ENCODE measurements at places on chromosomes 7 and 10.
A peak's percentile ranks its signal among the peaks of the same experiment; 100 is the strongest.

DNA sequence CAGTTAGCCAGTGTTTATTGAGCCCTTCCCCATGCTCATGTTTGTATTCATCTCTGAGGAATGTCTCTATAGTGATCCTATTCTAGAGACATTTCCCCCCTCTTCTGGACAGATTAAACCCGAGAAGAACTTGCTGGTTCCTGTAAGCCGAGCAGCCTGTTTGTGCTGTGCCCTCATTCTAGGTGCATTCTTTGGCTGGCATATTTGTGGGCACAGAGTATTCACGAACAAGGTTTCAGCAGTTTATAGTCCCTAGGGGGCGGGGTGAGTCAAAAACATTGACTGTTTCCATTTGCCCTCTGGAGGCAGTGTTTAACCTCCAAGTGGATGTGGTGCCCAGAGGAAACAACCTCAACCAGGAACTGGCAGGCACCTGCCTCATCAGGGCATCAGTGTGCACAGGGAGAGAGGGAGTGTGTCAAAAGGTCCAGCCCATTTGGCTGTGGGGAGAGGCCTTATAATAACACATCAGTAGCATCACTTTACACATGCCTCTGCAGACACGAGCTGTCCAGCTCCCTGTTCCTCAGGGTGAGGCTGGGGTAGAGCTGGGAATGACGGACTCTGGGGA, 273.3 kb upstream of the LRGUK start:
- DNase-seq, result no peak

GRCh38 chr10:8830876-8831275, 776.4 kb downstream of the GATA3 start:
- DNase-seq, result peak; percentile 22

- DNase-seq, result no peak
These were observed 458 bp downstream of the COX15 start for GRCh38 chr10:99731306-99732032.

DNA sequence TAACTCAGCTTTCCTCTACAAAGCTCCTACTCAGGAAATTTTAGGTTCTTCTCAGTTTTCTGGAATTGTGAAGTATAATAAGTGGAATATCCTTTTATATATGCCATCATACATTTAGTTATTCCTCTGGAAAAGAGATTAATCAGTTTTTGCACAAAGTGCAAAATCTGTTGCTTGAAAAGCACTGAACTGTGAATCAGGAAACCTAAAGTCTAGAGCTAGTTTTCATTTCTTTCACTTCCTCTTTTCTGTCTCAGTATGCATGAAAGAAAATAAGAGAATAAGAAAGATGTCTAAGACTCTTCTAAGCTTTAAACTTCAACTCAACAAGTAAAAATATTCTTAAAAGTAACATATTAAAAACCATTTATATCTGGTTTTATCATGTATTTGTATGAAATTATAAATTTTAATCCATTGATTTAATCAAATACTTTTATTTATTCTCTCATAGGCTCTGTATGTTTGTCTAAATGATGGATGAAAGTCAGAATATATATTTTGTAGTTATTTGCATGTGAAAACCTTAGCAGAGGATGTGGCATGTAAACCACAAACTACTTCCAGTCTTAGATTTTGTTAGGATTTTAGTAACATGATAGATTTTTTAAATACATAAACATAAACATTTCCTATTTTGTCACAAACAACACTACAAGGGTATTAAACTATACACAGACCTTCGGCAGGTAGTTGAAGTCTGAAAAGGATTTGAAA, 1073.0 kb downstream of the XPNPEP1 start:
- no peak for DNase-seq

DNA sequence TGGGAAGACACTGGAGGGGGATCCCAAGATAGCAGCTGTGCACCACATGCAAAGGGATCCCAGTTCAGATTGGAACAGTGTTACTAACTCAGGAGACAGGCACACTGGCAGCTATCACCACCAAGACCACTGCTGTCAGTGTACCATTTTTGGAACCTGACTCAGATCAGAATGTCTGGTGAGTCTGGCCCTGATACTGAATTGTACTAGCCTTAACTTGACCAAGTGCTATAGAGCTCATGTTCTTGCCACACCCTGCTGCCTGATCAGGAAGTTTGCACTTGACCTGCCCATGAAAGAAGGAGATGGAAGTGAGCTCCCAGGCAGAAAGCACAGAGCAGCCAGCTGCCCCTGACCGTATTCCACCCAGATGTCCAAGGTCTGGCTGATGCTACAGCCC, 4.8 kb upstream of the PRRT4 start:
- DNase-seq, result no peak

DNA sequence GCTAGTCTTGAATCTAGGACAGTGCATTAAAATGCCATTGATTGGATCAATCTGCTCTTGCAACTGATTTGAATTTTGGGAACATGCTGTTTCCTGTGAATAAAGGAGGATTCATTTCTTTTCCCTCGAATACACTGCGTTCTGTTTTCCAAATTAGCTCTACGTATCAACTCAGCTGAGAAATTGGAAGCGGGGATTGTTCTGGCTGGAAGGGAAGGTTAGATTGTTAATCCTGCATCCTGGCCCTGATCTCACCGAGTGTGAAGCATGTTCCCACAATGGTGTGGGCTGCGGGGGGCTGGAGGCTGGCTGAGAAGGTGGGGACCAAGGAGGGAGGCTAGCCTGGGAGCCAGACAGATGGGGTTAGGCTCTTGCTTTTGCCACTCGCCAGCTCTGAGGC, 17.6 kb downstream of the HTRA1 start:
- no peak for DNase-seq

DNA sequence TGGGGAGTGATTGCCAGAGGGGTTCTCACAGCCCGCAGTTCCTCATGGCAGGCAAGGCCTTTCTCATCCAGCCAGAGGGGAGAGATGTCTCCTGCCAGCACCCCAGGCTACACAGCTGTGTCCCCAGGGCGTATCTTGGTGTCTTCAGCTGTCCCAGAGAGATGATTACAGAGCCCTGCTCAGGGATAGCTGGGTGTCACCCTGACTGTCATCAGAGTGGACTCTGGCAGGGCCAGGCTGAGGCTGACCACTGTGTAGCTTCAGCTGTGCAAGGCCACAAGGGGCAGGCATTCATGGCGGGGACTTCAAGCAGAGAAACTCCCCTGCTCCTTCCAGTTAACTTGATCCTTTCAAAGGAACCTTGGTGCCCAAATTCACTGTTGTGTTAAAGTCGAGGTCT, 124.2 kb downstream of the RGS10 start:
- DNase-seq, result no peak

DNA sequence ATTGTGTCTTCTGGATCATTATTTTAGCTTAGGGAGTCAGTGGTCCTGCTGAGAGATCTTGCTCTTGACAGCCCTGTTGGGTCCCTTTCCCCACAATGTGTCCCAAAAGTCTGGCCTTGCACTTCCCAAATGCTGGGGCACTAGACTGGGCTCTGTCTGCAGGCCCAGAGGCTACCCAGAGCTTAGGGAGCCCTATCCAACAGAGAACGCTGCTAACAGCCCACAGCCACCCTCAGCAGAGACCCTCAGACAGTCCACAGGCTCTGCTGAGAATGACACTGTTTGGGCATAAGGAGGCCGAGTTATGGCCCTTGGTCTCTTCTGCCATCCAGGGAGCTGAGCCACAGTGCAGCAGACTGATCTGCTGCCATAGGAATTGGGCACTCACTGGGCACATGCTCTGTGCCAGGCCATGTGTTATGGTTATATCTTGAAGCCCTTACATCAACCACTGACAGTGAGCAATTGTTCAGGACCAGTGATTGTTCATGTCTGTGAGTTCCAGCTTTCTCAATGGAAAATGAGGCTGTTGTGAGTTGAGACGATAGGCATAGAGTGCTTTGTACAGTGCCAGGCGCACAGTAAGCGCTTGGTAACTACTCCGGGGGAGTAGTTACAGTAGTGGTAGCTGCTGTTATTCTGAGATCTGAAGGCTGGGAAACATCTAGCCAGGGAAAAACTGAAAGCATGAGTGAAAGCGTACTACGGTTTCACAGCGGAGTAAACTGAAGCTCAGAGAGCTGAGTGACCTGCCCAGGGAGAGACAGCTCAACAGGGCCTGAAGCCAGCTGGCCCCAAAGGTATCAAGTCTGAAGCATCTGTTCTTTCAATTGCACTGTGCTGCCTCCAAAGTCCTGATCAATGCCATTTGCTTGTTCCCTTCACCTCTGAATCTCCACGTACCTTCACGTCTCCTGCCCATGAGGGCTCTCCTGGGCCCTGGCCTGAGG, 77.6 kb upstream of the PRLHR start:
- DNase-seq, result no peak

DNA sequence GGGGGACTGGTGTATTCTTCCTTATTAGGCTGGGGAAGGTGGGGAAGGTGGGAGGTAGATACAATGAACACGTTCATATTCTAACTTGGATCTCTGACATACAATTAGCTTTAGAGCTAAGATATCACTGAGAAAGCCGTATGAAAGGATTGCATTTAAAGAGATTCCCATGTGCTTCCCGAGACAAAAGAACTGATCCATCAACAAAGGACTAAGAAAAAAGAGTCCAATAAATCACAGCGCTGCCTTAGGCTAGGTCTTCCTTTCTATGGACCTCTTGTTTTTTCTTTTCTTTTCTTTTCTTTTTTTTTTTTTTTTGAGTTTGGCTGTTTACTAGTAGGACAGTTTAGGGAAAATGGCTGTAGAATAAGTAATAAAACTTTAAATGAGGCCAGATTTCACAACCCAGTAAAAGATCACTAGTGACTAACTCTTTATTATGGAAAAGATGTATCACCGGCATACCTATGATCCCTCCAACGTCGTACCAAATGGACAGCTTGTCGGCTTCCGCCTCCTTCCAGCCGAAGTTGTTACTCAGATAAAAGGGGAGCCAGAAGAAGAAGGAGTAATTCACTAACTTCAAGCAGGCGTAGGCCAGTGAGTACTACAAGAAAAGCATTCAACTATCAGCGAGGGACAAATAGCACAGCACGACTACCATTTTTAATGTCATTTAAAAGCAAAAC, 50.0 kb downstream of the SLC37A3 start:
- DNase-seq, result no peak

DNA sequence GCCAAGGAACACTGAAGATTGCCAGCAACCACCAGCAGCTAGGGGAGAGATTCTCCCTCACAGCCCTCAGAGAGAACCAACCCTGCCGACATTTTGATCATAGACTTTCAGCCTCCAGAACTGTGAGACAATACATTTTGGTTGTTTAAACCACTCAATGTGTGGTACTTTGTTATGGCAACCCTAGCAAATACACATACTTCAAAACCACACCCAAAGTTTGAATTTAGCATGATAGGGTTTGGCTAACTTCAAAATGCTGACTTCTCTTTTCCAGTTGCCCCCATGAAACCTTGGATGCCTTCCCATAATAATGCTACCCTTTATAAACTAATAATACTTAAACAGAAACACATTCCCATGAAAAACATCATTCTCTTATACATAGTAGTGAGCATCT, 149.8 kb downstream of the DGKI start:
- no peak for DNase-seq

DNA sequence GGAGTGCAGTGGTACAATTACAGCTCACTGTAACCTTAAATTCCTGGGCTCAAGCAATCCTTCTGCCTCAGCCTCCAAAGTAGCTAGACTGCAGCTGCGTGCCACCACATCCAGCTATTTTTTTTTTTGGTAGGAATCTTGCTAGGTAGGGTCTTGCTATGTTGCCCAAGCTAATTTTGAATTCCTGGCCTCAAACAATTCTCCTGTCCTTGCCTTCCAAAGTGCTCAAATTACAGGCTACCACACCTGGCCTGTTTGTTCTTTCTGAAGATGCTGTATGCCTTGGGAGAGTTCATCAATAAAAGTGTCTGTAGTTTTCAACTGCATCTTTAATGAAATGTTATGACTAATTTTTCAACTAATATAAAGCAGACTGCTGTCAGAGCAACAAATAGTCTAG, 452 bp downstream of the SAMD9 start:
- no peak for DNase-seq

DNA sequence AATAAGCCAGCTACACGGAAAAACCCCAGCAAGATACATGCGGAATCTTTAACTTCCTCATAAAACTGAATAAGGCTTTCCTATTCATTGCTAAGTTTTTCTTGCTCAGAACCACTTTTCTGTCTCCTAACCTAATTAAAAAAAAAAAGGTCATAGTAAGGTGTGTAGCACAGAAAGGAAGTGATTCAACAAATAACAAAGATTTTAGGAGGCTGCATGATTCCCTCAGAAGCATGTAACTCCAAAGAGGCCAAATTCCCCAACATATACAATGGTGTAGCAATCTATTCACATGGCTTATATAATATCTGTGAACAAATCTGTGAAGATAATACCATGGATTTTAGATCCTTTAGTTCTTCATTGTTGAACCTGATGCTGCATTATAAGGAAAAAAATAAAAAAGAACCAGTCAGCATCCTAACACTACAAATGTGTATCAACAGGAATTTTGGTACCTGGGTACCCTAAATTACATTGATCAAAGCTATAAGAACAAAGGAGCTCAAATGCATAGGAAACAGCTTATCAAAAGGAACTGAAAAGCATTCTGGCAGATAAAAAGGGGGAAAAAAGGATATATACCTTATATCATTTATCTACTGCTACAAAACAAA, 63.8 kb downstream of the IMMP2L start:
- no peak for DNase-seq

- DNase-seq, result no peak
These were observed 70.6 kb downstream of the CDK6 start for GRCh38 chr7:92765725-92766124.

- no peak for DNase-seq
These were observed 9.0 kb upstream of the HKDC1 start for GRCh38 chr10:69211104-69211503.

- DNase-seq, result no peak
These were observed 14.6 kb upstream of the AZGP1 start for GRCh38 chr7:99990460-99990852.

DNA sequence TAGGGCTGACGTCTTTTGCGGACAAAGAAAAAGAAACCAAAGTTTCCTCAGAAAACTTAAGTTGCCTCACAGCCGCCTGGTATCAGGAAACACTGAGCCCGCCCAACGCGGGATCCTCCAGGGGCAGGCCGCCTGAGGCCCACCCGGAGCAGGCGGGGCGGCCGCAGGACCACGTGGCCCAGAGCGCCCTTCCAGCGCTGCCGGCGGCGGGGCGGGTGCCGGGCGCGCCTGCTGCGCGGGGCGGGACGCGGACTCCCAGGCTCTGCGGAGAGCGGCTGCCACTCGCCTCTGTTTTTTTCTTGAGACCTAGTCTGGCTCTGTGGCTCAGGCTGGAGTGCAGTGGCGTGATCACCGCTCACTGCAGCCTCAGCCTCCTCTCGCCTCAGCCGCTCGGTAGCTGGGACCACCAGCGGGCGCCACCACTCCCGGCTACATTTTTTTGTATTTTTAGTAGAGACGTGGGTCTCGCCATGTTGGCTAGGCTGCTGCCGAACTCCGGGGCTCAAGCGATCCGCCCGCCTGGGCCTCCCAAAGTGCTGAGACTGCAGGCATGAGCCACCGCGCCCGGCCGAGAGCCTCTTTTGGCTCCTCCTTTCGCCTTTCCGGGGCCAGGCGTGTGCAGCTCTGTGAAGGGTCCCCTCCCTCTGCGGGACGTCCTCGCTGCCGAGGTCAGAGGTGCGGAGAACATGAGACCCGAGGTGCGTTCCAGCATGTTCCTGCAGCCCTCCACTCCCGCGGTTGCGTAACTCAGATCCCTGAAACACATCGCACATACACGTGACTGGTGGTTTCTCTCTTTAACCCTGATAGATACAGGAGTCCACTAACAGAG, 11.6 kb upstream of the HNRNPF start:
- peak; percentile 83 for DNase-seq
